ENCODE measurements at places on chromosomes 16 and 17. TPM values are rescaled to one million over a fixed set of nuclear protein-coding genes. Genes with fewer than 3 reads are reported as not detected.

ABI3 gene
- polyA plus RNA-seq: 19.0 TPM

HLF gene
- 0.66 TPM for polyA plus RNA-seq

ACBD4 gene
- polyA plus RNA-seq: 17.9 TPM

HAS3 gene
- 0.09 TPM for polyA plus RNA-seq

CACNA1G gene
- polyA plus RNA-seq: not detected

TOP3A gene
- 17.3 TPM for polyA plus RNA-seq

CDK3 gene
- polyA plus RNA-seq: 1.0 TPM

CCL2 gene
- polyA plus RNA-seq: not detected

GAN gene
- 2.7 TPM for polyA plus RNA-seq

DNA sequence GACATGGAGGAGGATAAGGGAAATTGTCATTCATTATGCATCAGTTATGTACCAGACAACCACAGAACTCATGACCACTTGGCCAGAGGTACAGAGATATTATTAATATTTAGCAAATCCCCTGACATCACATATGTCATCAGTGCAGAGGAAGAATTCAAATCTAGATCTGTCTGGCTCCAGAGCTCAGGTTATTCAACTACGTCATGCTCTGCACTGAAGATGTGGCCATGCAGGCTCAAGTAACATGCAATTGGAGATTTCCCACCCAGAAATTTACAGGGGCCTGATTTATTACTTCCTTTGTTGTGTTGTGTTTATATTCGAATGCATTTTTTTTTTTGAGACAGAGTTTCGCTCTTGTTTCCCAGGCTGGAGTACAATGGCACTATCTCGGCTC is 224.3 kb downstream of the HS3ST4 start:
- no peak for DNase-seq

DNA sequence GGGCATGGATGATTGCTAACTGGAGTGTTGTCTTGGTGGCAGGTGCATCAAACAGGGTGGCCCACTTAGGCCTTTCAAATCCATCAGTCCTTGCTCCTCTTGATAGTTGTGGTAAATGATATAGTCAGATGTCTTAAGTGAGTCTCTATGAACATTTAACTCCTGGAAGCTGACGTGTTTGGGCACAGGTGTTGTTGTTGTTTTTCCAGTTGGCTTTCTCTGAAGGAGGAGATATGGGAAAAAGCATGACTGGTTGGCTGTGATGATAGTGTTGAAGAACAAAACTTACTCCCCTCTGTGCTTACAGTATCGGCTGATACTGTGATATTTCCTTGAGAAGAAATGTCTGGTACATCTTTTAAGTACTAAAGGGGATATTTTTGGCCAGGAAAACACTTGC is 18.0 kb downstream of the TNRC6A start:
- DNase-seq: no peak

- DNase-seq: no peak
Measured at GRCh38 chr17:71142333-71142732, 973.0 kb downstream of the KCNJ2 start.

GRCh38 chr17:38554430-38555350 is 51.1 kb downstream of the SRCIN1 start:
- DNase-seq: no peak

DNA sequence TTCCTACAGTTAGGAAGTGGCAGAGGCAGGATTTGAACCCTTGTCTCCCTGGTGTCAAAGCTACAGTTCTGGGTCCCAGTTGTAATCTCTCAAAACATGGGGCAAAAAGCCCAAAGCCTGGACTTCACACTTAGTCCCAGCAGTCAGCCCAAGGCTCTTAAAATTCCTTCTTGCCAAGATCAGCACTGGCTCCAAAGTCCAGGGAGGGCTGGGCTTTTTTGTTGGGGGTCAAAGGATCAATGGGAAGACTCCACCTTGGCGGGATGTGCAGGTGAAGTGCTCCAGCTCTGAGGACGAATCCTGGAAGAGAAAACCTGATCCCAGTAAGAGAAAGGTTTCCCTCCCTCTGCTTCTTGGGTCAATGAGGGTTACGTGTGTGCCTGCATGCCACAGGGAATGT is 195.5 kb downstream of the HAPSTR1 start:
- DNase-seq: no peak

DNA sequence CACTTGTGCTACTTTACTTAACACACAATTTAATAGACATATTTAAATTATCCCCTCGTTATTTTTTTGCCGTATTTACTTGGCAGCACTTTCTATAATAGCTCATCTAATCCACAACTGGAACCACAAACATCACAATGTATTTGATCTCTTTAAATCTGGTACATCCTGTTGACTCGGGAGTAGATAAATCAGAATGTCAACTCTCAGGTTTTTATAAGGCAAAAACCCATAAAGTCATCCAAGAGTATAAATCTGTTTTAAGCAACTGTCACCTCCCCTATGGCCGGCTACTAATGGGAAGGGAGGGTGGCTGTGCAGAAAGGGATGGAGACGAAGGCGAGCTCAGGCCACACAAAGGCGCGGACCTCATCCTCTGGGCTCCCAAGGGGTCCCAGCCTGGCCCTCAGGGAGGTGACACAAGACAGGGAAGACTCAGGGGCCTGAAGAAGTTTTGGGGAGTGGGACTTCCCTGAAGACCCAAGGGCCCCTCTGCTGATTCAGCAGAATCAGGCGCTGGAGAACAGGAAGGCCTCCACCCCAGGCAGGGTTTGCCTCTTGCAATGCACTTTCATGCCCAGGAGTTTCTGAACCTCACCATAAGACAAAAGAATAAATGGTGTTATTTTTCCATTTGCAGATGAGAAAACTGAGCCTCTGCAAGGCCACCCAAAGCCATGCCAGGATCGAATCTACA is 122.5 kb downstream of the ZNF423 start:
- DNase-seq: no peak

GRCh38 chr16:68399456-68399855 is 48.9 kb downstream of the SMPD3 start:
- DNase-seq: no peak

- no peak for DNase-seq
Measured at GRCh38 chr16:58488531-58488930, 11.4 kb upstream of the NDRG4 start.

GRCh38 chr16:12256921-12257320 is 280.4 kb downstream of the SNX29 start:
- DNase-seq: no peak

DNA sequence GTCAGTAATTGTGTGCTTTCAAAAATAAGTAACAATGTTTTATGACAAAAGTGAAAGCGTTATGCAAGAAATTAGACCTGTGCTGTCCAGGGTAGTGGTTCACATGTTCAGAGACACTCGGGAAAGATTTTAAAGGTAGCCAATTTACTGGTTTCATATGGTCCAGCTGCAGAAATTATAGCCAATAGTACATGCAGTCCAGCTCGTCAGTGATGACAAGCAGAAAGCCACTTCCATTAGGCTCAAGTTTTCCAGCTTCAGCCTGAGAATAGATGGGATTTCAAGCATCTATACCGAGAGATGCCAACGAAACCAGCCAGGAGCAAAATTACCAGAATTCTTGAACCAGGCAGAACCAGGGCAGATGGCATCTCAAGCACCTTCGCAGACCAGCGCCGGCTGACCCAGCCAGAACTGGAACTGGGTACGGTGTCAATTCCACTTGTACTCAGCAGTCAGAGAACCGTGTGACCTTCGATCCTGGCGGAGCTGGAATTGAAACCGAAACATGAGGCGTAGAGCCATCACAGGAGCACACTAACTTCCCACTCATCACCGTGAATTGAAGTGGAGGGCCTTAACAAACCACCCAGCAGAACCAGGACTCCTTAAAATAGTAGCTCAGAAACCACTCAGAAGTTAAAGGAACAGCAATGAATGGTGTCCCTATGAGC is 207.9 kb upstream of the HSBP1 start:
- DNase-seq: no peak

GRCh38 chr16:22123759-22124490 is 31.6 kb downstream of the VWA3A start:
- DNase-seq: no peak

GRCh38 chr16:84589975-84590719 is 27.7 kb downstream of the COTL1 start:
- DNase-seq: no peak

GRCh38 chr16:68313116-68313515 is 2.3 kb downstream of the PRMT7 start:
- DNase-seq: no peak

DNA sequence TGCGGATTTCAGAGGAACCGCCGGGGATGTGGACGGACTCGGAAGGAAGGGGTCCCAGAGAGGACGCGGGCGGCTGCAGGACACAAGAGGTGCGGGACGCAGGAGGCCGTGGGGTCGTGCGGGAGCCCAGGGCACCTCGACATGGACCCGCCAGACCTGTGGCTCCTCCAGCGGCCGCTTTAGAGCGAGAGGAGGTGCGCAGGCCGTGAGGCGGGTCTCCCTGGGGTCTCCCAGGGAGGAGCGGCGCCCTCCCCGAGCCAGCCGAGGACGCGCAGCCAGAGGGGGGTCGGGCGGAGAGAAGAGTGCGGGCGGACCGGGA is 6.8 kb upstream of the FLYWCH1 start:
- no peak for DNase-seq

DNA sequence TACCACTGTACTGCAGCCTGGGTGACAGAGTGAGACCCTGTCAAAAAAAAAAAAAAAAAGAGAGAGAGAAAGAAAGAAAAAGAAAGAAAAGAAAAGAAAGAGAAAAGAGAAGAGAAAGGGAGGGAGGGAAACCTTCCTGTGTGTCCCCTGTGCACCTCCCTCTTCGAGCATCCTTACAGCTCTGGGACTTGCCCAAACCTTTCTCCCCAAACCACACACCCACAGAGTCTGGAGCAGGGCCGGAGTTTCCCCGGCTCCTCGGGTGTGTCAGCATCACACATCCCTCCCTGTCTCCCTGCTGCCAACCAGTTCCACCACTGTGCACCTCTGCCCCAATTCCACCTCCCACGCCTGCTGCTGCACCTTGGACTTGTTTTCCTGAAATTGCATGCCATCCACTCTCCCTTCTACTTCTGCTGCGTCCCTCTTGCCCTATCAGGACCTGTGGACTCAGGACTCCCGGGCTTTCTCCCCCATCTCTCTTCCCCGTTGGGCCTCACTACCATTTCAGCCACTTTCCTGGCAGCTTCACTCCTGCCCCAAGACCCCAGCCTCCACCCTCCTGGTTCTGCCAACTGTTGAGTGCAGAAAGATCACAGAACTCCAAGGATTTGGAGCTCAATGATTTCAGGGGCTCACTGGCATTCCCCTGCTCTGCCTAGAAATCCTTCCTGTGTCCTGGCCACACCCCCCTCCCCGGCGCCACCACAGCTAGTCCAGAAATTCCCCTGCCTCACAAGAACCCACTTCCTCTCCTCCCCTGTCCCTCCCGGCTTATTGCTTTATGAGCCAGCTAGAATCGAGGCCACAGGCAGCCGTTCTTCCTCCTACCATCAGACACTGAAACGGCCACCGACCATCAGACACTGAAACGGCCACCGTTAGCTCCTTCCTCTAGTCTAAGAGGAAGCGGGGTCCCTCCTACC is 3.7 kb upstream of the CDK3 start:
- DNase-seq: peak; percentile 45

DNA sequence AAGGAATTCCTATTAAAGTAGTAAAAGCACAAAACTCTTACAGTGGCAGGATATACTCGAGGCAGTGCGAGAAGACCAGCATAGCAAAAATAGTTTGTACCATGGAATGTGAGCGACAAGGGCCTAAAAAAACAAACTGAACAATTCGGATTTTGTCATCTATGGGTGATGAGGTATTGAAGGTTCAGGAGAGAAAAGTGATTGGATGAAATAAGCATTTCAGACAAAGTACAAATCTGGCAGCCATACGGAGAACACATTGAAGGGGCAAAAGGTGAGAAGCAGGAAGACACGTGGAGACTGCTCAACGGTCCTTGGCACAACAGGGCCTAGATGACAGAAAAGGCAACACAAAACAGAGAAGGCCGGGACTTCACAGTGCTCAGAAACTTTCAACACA is 22.5 kb downstream of the MYH10 start:
- DNase-seq: no peak

- no peak for DNase-seq
Measured at GRCh38 chr16:68285683-68286082, 21.4 kb downstream of the SLC7A6 start.

DNA sequence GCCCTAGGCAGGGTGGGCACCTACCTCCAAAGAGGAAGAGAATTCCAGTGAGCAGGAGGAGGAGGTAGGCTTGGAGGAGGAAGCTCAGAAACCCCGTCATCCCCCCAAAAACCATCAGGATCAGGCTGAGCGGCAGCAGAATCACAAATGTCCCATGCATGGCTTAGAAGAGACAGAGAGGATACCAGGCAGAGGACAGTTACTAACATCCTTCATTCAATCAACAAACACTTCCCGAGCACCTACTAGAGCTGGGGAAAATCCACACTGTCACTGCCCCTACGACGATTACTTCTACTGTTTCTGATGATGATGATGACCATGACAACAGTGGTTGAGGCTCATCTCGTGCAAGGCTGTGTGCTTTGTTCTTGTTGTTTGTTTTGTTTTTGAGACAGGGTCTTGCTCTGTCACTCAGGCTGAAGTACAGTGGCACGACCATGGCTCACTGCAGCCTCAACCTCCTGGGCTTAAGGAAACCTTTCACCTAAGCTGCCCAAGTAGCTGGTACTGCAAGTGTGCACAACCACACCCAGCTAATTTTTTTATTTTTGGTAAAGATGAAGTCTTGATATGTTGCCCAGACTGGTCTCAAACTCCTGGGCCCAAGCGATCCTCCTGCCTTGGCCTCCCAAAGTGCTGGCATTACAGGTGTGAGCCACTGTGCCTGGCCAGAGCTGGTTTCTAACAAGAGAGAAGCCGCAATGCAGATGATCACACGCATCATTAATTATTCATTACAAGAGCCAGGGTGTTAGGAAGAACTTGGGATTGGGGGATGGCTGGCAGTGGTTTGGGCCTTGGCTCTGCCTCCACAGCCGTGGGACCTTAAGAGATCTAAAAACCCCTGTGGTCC is 18.0 kb downstream of the TMEM114 start:
- DNase-seq: no peak

DNA sequence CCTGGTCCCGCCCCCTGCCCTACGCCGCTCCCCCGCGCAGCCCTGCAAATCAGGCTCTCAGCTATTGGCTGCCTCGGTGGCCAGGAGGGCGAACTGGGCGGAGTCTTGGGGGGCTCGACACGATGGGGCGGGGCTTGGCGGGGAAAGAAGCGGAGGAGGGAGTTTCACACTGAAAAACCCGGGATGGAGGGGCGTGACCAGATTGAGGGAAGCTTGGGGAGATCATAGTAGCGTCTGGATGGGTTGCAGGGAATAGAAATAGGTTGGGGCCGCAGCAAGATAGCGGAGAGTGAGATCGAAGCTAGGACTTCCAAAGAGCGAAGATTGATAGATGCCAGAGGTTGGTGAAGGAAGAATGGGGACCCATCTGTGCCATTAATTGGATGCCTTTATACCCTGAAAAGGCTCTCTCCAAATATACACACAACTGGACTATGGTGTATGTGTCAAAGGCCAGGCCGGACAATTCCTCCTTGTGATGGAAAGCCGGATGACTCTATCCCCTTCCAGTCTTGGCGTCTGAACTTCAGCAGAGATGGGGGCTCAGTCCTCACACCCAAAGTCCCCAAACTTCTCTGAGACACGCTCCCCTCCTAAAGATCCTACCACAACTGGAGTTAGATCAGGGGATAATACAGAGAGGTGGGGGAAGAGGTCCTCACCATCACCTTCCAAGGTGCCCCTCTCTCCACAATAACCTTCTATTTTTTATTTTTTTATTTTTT is 376 bp upstream of the STAC2 start:
- DNase-seq: peak; percentile 27

All from CD4-positive, CD25-positive, alpha-beta regulatory T cell (primary cell).